ENCODE measurements at places on chromosomes 6 and 20.

DNA sequence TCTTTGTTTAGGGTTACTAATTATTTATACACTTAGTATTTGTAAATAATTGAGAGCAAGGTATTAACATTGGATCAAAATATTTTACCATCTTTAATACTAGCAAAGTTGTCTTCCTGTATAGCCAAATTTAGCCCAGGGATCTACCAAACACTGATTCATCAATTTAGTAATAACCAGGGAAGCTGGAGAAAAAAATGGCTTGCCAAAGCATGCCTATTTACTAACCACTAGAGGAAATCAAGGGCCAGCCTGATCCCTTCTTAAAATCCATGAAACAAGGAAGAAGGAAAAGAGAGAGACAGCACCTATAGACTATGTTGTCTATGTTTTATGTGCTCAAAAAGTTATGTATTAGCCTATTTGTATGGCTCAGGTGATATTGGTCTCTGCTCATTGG, 450.3 kb upstream of the GJE1 start:
- no peak for DNase-seq

DNA sequence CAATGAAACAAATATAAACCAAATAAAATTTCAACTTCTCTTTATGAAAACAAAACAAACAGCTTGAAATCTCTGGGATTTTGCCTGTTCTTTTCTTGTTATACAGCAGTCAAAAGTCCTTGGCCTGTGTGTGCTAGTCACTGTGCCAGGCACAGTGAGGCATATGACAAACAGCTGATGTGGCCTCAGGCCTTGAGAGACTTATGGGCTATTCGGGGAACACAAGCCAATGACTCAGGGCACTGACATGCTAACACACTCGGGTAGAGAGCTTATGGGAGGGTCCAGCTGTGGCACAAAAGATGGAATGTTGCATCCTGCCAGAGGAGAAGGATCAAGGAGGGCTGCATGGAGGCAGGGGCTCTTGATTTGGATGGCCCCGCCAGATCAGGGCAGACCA, 95.4 kb upstream of the NKX2-2 start:
- no peak for DNase-seq

DNA sequence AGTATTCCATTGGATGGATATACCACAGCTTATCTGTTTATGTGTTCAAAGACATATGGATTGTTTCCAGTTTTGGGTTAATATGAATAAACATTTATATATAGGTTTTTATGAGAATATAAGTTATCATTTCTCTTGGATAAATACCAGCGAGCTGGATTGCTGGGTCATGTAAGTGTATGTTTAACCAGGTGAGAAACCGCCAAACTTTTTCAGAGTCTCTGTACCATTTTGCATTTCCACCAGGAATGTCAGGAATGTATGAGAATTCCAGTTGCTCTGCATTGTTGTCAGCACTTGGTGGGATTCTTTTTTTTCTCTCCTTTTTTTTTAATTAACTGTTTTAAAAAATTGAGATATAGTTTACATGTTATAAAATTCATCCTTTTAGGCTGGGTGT, 52.1 kb downstream of the PHF20 start:
- no peak for DNase-seq

DNA sequence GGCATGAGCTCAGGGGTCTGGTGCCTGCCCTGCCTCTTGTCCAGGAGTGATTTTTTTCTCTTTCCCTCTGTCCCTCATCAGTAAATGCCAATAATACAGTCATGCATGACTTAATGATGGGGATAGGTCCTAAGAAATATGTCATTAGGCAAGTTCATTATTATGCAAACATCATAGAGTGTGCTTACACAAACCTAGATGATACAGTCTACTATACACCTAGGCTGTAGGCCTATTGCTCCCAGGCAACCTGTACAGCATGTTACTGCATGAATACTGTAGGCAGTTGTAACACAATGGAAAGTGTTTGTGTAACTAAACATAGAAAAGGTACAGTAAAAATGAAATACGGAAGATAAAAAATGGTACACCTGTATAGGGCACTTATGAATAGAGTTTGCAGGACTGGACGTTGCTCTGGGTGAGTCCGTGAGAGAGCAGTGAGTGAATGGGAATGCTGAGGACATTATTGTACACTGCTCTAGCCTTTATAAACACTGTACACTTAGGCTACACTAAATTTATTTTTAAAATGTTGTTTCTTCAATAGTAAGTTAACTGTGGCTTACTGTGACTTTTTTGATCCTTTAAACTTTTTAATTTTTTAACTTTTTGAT, 22.1 kb downstream of the PBOV1 start:
- no peak for DNase-seq

DNA sequence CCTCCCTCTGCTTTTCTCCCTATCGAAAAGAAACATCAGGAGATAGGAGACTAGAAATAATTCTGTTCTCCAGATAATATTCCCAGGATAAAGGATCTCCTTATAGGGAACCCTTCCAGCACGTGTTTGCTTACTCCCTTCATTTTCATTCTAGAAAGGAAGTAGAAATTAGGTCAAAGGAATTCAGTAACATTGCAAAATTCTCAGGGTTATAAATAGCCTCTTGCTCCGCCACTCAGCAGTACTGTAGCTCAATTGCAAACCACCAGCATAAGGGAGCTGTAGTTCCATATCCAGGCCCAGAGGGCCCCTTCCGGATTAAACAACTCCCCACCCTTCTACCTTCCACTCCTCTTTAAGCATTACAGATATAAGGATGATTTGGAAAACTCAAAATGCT, 6.2 kb downstream of the ELMO2 start:
- no peak for DNase-seq

DNA sequence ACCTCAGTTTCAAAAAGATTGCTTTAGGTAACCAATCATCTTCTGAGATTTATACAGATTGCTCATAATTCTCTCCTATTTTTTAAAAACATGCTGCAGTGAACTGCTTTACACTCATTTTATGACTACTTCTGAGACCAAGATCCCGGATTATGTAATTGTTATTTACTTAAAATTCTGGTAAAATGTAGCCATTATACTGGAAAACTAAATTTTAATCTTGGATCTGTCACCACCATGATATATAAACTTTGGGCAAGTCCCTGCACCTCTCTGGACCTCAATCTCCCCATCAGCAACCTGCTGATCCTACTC, 477 bp upstream of the PROCR start:
- DNase-seq: no peak

GRCh38 chr6:32774426-32774825, 11.1 kb upstream of the HLA-DQB2 start:
- DNase-seq: no peak

DNA sequence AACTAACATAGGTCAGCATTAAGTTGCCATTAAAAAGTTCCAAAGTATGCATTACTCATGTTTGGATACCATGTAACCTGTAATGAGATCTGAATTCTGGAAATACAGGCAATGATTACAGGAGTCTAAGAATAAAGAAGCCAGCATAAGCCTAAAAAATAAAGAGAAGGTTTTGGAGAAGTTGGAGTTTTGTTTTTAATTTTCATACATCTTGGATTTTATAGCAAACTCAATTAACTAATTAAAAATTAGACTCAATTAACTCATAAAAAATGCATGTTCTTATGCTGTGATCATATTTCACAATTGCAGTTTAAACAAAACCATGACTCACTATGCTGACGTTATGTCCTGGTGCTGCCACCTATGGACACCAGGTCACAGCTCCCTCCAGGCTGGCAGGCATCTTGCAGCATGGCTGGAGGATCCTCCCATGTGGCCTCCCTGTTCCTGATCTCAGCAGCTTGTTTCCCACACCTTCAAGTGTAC, 648.8 kb upstream of the AGPAT4 start:
- DNase-seq: no peak

- no peak for DNase-seq
These were observed 22.7 kb upstream of the HLA-DQA1 start for GRCh38 chr6:32614366-32615081.

- DNase-seq: no peak
These were observed 511 bp upstream of the OGFR start for GRCh38 chr20:62804021-62804626.

GRCh38 chr6:124604719-124605118, 357.5 kb upstream of the RNF217 start:
- no peak for DNase-seq

DNA sequence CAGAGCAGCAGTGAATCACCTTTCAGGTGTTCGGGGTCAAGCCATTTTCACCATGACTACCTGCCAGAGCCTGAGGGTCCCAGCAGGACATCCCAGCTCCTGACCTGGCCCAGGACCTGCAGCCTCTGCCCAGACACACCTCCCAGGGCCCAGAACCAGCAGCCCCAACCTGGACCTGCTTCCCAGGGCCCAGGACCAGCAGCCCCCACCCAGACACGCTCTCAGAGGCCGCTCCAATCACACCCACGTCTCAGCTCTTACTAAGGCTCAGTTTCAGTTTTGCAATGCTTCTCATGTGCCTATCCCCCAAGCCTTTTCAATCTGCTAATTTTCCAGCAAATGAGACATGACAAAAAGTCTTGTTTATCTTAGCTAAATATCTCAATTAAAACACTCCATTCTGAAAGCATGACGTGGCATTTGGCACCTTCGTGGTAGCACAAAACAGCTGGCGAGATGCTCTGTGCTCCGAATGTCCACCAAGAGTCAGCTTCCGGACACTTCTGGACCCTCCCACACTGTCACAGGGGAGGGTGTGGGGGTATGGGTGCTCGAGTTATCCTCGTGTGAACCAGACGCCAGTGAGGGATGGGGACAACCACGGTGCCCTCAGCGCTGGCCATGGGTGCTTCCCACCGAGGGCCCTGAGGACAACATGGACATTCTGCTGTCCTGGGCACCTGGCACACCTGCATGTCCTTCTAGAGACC, 253.2 kb downstream of the DLL1 start:
- DNase-seq: no peak

- DNase-seq: no peak
These were observed 200.6 kb downstream of the MAFB start for GRCh38 chr20:40488401-40488800.

GRCh38 chr6:84358581-84358980, 131.1 kb upstream of the CEP162 start:
- DNase-seq: no peak

GRCh38 chr20:59572515-59572914, 31.8 kb upstream of the PHACTR3 start:
- DNase-seq: no peak

GRCh38 chr6:156904176-156904967, 127.2 kb downstream of the ARID1B start:
- no peak for DNase-seq

- no peak for DNase-seq
These were observed 14.8 kb downstream of the DCBLD1 start for GRCh38 chr6:117497237-117497636.

GRCh38 chr6:41636833-41637193, 1.5 kb upstream of the MDFI start:
- no peak for DNase-seq

DNA sequence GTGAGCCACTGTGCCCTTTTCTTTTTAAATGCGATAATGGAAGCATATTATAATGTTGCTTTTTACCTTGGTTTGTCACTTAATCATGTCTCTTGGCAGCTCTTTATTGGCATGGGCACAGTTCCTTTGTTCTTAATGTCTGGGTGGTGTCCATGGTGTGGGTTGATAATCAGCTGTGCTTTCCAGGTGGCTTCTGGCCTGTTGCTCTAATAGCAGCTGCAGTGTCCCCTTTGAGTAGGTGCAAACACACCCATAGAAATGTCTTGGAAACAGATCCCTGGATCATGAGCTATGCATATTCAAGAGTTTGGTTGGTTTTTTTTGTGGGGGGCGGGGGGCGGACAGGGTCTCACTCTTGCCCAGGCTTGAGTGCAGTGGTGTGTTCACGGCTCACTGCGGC, 29.9 kb downstream of the EFCAB8 start:
- DNase-seq: no peak

- no peak for DNase-seq
These were observed 35.2 kb downstream of the HIVEP1 start for GRCh38 chr6:12047304-12047703.
